ENCODE measurements at places on chromosomes 3 and 15.

DNA sequence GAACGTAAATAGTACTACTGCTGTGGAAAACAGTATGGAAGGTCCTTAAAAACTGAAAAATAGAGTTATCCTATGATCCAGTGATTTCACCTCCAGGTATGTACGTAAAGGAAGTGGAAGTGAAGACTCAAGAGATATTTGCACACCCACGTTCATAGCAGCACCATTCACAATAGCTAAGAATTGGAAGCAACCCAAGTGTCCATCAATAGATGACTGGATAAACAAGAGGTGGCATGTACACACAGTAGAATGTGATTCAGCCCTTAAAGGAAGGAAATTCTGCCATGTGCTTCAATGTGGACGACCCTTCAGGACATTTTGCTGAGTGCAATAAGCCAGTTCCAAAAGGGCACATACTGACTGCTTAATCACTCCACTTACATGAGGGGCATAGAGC lies 188.3 kb downstream of the APBA2 start:
- no peak for DNase-seq

DNA sequence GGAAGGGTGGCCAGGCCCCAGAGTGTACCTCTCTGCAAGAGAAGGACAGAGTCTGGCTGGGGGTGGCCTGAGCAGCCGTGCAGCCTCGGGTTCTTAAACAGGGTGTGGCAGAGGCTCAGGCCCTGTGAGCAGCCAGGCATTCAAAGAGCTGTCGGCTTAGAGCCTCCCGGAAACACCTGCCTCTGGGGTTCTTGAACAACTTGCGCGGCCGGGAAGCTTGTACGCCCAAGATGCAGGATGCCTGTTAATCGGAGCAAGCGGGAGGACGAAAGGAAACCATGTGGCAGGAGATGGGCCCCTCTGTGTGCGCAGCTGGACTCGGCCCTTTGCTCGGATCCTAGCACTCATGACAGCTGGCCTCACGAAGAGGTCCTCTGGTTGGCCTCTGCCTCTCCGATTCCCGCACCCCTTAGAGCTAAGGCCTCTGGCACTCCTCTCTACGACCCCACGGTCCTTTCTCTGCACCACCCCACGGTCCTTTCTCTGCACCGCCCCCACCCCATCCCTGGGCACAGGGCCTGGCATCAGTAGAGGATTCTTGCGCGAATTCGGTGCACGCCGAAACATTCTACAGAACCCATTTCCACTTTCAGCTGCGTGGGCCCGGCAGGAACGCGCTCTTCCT lies 23.9 kb upstream of the TXNRD3 start:
- no peak for DNase-seq

DNA sequence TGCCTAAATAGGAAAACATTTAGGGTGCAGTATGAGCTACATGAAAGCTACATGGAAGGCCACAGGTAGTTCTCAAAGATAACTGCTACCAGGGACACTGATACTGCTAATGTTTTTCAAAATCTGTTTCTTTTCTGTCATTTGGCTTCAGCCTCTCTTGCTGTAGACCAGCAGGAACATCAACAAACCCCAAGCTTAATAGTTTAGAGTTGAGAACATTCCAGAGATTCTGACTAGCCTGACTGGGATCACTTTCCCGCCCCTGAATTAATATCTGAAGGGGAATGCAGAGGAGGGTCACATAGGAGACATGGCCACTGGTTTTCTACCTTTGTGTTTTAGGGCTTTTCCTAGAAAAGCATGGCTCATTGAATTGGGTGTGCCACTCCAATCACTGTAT lies 16.9 kb upstream of the C3orf38 start:
- no peak for DNase-seq

DNA sequence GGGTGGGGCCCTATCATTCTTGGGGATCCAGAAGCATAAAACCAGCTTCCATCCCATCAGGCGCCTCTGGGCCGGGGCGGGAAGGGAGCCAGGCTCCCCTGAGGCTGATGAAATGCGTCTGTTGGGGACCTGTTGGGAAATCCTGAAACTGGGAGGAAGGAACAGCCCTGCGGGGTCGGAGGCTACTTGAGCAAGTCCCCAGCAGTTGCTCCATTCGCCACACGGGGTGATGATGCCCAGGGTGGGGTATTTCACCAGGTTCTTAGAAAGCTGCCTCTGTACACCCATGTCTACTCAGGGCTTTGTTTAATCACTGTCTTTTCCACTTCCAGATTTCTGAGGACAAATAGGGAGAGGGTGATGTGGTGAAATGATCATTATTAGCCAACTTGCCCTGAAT lies 25.4 kb upstream of the TSEN2 start:
- no peak for DNase-seq

DNA sequence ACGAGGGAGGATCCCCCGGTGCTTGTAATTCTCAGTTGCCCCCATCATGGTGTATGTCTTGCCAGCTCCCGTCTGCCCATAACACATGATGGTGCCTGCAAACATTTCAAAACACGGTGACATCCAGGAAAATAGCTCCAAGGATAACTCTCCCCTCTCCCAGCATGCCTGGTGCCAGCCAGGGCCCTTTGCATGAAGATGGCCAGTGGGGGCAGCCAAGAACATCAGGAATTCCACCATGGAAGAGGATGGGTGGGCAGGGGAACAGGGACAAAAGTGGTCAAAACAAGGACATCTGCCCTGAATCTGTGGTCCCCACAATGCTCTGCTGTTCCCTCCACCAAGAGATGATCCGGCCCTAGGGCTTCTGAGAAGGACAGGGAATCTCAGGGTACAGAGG lies 9.0 kb downstream of the KIF9 start:
- DNase-seq, result no peak

- DNase-seq, result no peak
Observed at GRCh38 chr15:35690698-35691116, 144.7 kb upstream of the DPH6 start.

- no peak for DNase-seq
Observed at GRCh38 chr3:128412180-128413002, 54.3 kb downstream of the DNAJB8 start.
